Thyroid gland (tissue), 4 donors: ENCODE measurements at places on chromosomes 3 and 15. TPM values are rescaled to one million over a fixed set of nuclear protein-coding genes. Genes with fewer than 3 reads are reported as not detected.

The C3orf38 gene
- total RNA-seq: 23.0 TPM

The SLC30A4 gene
- 12.5 TPM for total RNA-seq

The ZBTB11 gene
- total RNA-seq: 28.0 TPM

The GOLGA8R gene
- total RNA-seq: 25.0 TPM

The ARID3B gene
- 6.3 TPM for total RNA-seq

The CYP8B1 gene
- total RNA-seq: not detected

The APOD gene
- total RNA-seq: 756 TPM

The UROC1 gene
- not detected for total RNA-seq

The SLC51B gene
- total RNA-seq: not detected

The DPP8 gene
- 52.0 TPM for total RNA-seq

The TRPM1 gene
- not detected for total RNA-seq

The TGM4 gene
- total RNA-seq: 0.33 TPM

The RAP2B gene
- 10.1 TPM for total RNA-seq

The GOLGA6L24 gene
- not detected for total RNA-seq

The CCDC13 gene
- 4.0 TPM for total RNA-seq

The SH3GL3 gene
- not detected for total RNA-seq

The SEMA3G gene
- total RNA-seq: 18.6 TPM

The LYSMD4 gene
- total RNA-seq: 9.4 TPM

The PLA2G4D gene
- not detected for total RNA-seq

The CSTA gene
- total RNA-seq: 1.7 TPM

The GRK7 gene
- not detected for total RNA-seq

The IRAK2 gene
- total RNA-seq: 9.1 TPM

The GUCA1C gene
- total RNA-seq: not detected

The UPK1B gene
- not detected for total RNA-seq

The NBEAL2 gene
- total RNA-seq: 28.3 TPM

The LRRC58 gene
- 45.2 TPM for total RNA-seq

The GNB4 gene
- 43.7 TPM for total RNA-seq

The RARB gene
- total RNA-seq: 19.3 TPM

The CCK gene
- total RNA-seq: 0.89 TPM

The ECE2 gene
- not detected for total RNA-seq

The CTXND1 gene
- total RNA-seq: not detected

The SYNPR gene
- total RNA-seq: 0.11 TPM

The C2CD4B gene
- 1.6 TPM for total RNA-seq

The OXTR gene
- total RNA-seq: 0.56 TPM

The ITIH1 gene
- total RNA-seq: not detected

The SI gene
- total RNA-seq: not detected

The DLL4 gene
- 6.8 TPM for total RNA-seq

The PDZRN3 gene
- total RNA-seq: 6.6 TPM

The PSTPIP1 gene
- 6.9 TPM for total RNA-seq

The SCAMP2 gene
- total RNA-seq: 59.3 TPM
